ENCODE measurements at places on chromosomes 11 and 22. TPM values are rescaled to one million over a fixed set of nuclear protein-coding genes. Genes with fewer than 3 reads are reported as not detected.

TCN1 gene
- 39.4 TPM for total RNA-seq

ZNF214 gene
- total RNA-seq = 4.1 TPM

DMC1 gene
- 0.40 TPM for total RNA-seq

NOX4 gene
- total RNA-seq = 1.9 TPM

DAGLA gene
- total RNA-seq = 10.6 TPM

VSIG10L2 gene
- total RNA-seq = not detected

FBLN1 gene
- 427 TPM for total RNA-seq

SMTNL1 gene
- not detected for total RNA-seq

FGF19 gene
- 362 TPM for total RNA-seq

OR10D3 gene
- not detected for total RNA-seq

SLC35F2 gene
- 22.0 TPM for total RNA-seq

PNPLA5 gene
- not detected for total RNA-seq

OR10G6 gene
- total RNA-seq = not detected

GGTLC3 gene
- not detected for total RNA-seq

RFPL1 gene
- not detected for total RNA-seq

AIFM3 gene
- total RNA-seq = 8.3 TPM

TIMM8B gene
- total RNA-seq = 47.9 TPM

GUCY1A2 gene
- 3.2 TPM for total RNA-seq

PLA2G3 gene
- 0.78 TPM for total RNA-seq

SPI1 gene
- total RNA-seq = 35.3 TPM

TEAD1 gene
- total RNA-seq = 88.8 TPM

Data from mucosa of gallbladder (tissue), 1 donor.